GM19239 (cell line): ENCODE measurements at places on chromosomes 3 and 15.

DNA sequence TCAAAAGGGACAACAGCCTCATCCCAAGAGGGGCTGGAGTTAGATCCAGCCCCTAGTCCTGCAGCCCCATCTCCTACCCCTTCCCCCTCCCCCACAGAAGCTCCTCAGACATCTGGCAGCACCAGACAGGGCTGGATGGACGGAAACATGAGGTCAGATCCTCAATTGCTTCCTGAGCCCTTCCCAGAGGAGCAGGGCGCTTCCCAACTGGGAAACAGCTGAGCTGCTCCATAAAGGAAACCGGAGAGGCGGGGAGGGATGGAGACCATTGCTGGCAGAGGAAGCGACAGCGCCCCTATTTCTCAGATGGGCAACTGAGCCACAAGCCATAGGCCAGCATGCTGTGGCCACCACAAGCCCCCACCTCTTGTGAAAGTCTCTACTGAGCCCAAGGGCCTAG lies 18.3 kb upstream of the CYP11A1 start:
- no peak for DNase-seq

GRCh38 chr3:58324391-58325390 lies 8.0 kb upstream of the PXK start:
- DNase-seq, result no peak

GRCh38 chr15:76155731-76156130 lies 95.9 kb downstream of the TMEM266 start:
- no peak for DNase-seq

- no peak for DNase-seq
Observed at GRCh38 chr15:74884428-74885223, 5.2 kb upstream of the MPI start.

- DNase-seq, result no peak
Observed at GRCh38 chr15:25694239-25694584, 168.9 kb downstream of the ATP10A start.

- no peak for DNase-seq
Observed at GRCh38 chr15:52391069-52391468, 95.5 kb upstream of the MYO5C start.

GRCh38 chr3:37912052-37912733 lies 50.5 kb downstream of the CTDSPL start:
- no peak for DNase-seq

DNA sequence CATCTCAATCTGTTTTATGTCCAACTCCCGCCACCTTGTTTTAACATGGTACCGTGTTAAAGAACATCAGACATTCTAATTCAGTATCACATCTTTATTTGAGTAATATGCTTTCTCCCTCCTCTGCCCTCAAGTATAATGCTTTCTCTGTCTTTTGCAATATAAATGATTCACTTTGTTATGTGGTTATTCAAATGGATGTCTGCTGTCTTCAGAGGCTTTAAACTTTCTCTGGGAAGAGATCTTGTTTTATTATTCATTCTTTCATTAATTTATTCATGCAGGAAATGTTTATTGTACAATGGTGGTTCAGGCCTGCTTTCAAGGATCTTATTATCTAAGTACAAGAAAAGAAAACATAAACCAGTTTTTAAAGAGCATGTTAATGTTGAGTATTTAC lies 57.1 kb downstream of the RAP2B start:
- DNase-seq, result no peak

DNA sequence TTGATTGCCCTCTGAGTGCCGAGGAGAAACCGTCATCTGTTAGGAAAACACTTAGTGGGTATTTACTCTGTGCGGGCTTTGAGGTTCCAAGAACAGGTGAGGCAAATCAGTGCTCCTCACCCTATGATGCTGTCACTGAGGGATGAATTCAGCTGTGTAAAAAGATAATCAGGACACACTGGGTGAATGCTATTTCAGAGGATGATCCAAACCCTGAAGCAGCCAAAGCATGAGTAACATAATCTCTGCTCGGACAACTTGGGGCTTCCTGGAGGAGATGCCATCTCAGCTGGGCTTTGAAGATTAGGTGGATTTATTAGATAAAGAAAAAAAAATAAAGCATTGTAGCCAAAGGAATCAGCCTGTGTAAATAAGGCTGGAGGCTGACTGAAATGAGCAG lies 10.5 kb upstream of the GADL1 start:
- DNase-seq, result no peak

DNA sequence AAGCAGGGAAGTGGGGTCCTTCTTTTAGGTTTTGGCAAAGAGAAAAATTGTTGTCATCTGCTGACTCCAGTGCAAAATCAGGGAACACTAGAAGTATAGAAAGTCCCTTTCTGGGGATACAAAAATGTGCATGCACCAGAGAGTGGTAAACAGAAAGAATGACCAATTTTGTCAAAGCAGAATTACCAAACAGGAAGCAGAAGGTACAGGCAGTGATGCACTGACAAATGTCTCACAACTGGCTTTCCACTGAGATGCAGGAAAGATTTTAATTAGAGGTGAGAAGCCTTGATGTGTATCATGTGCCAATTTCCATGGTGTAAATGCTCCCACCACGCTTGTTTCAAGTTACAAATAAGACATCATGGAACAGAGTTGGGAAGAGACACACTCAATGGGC lies 66.0 kb downstream of the TRIM69 start:
- DNase-seq, result no peak

DNA sequence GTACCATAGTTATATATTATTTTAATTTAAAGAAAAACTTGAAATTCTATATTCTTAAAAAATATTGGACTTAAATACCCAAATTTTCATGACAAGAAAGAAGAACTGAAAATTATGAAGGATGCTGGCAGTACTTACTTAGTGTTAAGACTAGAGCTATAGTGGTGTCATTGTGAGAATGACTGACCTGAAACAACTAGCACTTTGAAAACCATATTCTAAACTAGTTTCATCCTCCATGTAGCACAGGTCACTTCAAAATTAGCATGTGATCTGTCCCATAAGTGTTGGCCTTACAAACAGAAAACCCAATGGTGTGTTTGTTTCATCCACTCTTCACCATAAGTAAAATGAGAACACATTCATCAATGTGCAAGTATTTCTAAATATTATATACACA lies 208.6 kb downstream of the ZIC4 start:
- no peak for DNase-seq

- no peak for DNase-seq
Observed at GRCh38 chr3:127215714-127216414, 22.9 kb downstream of the PRR23E start.

DNA sequence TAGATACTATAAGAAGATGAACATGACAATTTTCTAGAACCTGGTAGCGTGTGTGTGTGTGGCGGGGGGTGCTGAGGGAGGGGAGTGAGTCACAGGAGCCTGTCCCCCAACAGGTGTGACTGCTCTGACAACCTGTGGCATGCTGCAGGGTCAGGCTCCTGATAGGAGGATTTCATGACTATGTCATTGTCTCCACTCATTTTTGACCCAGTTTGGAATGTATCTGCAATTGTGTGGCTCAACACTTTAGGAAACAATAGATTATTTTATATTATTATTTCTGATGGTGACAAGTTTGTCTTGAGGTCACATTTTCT lies 9.3 kb upstream of the VILL start:
- DNase-seq, result no peak
